Brain pericyte (primary cell): ENCODE measurements at places on chromosomes 4 and X.

DNA sequence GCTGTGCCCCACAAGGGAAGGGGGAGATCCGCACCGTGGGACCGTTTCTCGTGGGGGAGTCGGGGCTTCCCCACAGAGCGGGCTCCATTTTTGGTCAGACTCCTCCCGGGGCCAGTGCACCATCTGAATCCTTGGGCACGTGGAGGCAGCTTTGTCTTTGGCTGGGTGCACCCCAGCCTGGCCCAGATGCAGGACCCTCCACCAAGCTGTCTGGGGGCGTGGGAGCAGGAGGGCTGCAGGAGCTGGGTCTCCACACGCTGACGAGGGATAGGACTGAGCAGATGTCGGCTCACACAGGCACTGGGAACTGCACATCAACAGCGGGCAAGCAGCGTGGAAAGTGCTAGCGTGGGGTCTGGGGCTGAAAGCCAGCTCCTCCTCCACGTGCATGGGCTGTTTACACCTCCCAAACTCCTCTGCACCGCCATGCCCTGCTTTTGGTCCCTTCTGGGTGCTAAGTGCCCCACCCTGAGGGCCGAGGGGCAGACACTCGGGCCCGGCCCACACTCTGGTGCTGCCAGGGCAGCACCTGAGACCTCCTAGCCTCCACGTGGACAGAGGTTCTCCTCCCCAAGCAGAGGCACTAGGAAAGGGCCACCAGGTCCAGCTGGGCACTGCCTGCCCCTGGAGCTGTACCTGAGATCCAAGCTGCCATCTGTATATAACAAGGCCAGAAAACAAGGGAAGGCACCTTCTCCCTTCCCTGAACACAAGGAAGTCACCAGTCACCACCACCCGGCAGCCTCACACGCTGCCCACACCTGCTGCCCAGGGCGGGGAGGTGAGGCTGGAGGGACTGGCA lies 13.8 kb downstream of the DGKQ start:
- DNase-seq = no peak

DNA sequence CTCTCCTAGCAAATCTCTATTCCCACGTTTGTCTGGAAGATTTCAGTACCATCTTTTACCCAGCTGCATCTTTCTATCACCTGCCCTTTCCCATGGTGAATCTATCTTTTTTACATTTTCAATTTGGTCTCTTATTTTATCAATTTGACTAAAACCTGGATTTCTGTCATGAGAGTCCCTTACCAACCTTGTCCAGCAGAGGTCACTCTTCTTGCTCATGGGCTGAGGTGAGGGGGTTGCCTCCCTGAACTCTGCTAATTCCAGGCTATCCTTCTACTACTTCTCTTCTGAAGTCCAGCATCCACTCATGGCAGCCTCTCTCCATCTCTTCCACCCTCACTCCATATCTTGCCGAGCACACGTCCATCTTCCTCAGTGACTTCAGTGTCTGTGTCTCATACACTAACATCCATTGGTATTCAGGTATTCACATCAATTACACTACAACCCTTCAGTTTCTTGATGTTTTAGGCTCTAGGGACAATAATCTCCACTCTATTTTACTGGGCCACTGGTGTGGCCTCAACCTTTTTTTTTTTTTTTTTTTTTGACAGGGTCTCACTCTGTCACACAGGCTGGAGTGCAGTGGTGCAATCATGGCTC lies 17.8 kb upstream of the ZNF827 start:
- no peak for DNase-seq

GRCh38 chr4:26346203-26346620 lies 25.4 kb downstream of the RBPJ start:
- no peak for DNase-seq

GRCh38 chr4:171849686-171850222 lies 36.5 kb downstream of the GALNTL6 start:
- no peak for DNase-seq

GRCh38 chrX:129323115-129323514 lies 200.2 kb downstream of the SMARCA1 start:
- no peak for DNase-seq

DNA sequence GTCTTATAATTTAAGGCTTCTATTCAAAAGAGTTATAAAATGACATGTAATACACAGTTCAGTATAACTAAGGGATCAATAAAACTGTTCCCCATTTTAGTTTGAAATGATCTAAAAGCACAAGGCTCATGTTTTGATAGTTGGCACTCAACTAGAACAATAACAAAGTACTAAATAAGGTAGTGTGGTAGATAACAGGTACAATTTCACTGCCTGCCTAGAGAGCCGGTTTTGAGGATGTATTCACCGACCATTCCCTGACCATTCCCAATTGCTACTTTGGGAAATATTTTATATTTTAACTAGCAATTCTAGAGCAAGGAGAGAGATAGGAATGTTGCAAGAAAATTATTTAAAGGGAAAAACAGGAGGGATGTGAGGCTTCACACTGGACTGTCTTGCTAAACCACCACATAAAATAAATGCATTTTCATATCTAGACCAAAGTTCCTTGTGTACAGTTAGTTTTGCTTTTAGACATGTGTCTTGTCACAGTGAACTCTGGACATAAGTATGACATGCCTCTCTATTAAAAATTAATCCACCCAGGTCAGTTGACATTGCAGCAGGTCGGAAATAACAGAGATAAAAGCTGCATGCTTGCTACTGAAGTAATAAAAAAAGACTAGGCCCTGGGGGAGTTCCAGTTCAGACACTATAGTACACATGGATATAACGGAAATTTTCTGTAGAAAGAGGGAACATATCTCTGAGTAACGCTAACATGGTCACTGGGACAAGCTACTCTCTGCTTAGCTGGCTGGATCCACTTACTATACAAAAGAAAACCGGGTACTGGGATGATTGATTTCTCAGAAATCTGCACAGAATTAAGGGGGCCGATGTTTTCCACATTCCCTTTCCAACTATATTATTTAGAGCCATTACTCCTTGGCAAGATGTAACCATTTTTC lies 56.3 kb upstream of the NAP1L5 start:
- no peak for DNase-seq

DNA sequence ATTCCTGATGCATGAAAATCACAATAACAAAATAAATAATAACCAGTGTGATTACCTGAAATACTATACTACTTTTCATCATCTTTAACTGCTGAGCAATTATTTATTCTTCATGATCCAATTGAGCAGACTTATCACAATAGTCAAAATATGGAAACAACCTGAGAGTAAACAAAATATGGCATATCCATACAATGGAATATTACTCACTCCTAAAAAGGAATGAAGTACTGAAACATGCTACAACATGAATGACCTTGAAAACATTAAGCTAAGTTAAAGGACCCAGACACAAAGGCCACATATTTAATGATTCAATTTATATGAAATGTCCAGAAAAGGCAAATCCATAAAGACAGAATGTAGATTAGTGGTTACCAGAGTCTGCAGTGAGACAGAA lies 146.8 kb downstream of the MID1IP1 start:
- no peak for DNase-seq

GRCh38 chrX:136477026-136477425 lies 10.7 kb upstream of the BRS3 start:
- no peak for DNase-seq

- DNase-seq = no peak
These were observed 37.7 kb upstream of the TET2 start for GRCh38 chr4:105108971-105109370.

DNA sequence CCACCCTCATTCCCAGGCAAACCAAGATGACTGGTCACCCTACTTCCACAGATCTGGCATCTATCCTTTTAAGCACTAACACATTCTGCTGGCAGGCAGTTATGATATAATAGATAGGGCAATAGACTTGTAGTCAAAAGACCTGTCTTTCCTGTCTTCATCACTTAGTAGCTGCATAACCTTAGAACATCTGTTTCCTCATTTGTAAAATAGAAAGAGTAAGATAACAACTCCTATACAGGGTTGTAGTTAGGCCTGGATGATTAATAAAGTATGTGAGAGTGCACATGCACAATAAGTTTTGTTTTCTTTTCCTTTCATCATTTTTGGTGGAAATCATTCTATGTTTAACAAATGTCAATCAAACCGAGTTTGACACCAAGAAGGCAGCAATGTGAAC lies 72.1 kb downstream of the GPR82 start:
- no peak for DNase-seq

- no peak for DNase-seq
These were observed 187.1 kb upstream of the ARX start for GRCh38 chrX:25202827-25203226.
